HS-5 (cell line): ENCODE measurements at places on chromosomes 2 and 18.
A peak's percentile ranks its signal among the peaks of the same experiment; 100 is the strongest.

GRCh38 chr2:142714600-142714999, 162.9 kb upstream of the KYNU start:
- no peak for DNase-seq

DNA sequence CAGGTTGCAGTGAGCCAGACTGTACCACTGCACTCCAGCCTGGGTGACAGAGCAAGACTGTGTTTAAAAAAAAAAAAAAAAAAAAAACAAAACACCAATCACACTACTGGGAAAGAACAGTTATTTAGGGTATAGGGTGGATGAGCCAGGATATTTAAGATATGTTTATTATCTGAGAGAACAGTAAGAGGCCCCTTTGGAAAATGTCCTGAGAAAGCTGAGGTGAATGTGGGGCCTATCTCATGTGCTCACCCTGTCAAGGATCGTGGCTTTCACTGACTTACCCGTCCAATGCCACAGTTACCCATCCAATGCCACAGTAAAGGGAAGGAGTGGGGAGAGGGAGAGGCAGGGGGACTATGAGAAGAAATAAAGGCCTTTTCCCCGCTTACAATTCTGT, 19.9 kb upstream of the ENOSF1 start:
- no peak for DNase-seq

GRCh38 chr2:110843496-110843895, 111.1 kb downstream of the ACOXL start:
- no peak for DNase-seq

- no peak for DNase-seq
These were observed 585.6 kb downstream of the NUP35 start for GRCh38 chr2:183709829-183710228.

GRCh38 chr2:75157435-75157834, 41.9 kb downstream of the TACR1 start:
- DNase-seq, result no peak

DNA sequence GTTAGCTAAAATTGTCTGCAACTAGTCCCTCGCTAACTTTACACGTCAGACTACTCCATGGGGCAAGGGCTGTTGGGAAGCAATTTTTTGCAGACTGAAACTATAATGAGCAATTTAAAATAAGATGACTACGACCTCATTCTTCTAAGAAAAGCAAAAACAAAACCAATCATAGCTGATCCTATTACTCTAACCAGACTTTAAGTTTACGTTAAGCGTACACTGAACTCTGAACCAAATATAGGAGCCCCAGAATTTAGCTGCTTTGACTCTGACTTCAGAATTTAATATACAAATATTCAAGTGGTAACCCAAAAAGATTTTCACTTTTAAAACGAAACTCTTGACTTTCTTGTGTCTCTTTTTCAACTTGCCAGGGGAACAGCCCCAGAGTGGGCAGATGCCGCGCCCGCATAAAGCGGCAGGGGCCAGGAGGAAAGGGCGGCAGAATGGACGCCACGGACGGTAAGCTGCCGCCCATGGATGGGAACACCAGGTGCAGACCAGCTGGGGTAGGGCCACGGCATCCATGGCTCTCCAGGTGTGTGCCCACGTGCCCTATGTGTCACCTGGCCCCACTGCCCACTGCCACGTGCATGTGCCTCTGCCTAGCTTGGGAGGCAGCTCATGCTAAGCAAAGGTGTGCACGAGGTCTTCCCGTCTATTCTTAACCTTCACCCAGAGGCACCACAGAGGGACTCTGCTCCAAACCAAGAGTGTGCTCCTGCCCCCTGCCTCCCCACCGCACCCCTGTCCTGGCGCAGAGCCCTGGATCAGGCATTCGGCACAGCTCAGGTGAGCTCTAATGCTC, 217.6 kb downstream of the HDAC4 start:
- no peak for DNase-seq

GRCh38 chr18:53443831-53444230, 780.6 kb downstream of the MBD2 start:
- no peak for DNase-seq

DNA sequence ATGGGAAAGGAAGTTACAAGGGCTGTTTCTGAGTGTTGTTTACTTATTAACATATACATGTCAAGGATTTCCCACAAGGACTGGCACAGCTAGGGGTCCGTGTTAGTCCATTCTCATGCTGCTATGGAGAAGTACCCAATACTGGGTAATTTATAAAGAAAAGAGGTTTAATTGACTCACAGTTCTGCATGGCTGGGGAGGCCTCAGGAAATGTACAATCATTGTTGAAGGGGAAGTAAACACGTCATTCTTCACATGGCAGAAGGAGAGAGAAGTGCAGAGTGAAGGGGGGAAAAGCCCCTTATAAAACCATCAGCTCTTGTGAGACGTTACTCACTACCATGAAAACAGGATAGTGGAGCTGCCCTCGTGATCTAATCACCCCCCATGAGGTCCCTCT, 128.9 kb upstream of the CELF4 start:
- DNase-seq, result no peak

GRCh38 chr2:53058526-53058925, 709.1 kb upstream of the CHAC2 start:
- DNase-seq, result peak; percentile 44

GRCh38 chr2:190318514-190318913, 1.1 kb downstream of the HIBCH start:
- no peak for DNase-seq

DNA sequence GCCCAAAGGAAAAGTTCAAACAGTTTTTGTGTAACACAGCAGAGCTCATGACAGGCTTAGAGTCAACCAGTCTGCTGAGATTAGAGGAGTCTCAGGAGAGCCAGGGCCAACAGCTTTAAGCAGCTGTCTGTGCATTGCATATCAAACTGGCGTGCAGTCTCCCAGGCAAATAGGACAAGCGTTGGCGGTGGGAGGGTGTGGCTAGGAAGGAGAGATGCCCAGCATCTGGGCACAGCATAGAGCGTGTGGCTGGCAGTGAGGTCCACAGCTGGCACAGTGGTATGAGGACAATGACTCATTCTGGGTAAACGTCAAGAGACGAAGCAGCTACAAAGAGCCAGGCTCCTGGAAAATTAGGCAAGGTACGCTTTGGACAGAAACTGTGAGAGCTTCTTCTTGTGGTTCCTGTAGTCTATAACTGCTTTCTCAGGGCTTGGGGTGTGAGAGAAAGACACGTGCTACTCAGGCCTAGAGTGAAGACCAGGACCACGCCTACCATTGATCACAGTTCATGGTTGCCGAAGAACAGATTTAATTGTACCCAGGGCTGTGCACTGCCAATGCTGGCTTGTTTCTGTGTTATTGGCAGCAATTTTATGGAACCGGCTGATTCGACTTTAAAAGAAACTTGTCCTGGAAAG, 14.8 kb downstream of the ZAP70 start:
- DNase-seq, result no peak

DNA sequence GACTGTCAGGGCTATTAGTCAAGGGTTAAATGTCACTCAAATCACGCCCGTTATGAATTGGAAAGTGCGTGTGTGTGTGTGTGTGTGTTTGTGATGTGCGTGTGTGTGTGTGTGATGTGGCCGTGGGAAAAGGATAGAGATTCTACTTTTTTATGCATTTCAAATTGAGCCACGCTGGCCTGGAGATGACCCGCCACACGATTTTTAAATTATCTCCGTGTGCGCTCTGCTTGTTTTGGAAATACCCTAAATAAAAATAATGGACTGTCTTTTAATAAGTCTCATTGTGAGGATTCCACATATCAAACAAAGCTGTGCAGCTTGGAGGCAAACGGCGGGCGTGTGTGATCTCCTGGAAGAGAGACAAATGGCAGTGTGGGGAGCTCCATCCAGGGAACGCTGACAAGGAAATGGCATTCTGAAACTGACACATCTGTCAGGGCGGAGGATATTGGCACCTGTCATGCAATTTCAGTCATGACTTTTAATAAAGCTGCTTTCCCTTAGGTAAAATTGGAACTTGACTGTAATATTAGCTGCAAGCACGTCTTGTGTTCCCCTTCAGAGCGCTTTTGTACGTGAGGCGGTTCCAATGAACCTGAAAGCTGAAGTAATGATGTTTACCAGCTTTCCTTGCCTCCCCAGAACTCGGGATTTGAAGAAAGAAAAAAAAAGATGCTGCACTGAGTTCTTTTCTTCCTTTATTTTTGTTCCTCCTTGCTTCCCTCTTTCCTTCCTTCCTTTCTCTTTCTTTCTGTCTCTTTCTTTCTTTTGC, 381.8 kb upstream of the SMIM21 start:
- no peak for DNase-seq

DNA sequence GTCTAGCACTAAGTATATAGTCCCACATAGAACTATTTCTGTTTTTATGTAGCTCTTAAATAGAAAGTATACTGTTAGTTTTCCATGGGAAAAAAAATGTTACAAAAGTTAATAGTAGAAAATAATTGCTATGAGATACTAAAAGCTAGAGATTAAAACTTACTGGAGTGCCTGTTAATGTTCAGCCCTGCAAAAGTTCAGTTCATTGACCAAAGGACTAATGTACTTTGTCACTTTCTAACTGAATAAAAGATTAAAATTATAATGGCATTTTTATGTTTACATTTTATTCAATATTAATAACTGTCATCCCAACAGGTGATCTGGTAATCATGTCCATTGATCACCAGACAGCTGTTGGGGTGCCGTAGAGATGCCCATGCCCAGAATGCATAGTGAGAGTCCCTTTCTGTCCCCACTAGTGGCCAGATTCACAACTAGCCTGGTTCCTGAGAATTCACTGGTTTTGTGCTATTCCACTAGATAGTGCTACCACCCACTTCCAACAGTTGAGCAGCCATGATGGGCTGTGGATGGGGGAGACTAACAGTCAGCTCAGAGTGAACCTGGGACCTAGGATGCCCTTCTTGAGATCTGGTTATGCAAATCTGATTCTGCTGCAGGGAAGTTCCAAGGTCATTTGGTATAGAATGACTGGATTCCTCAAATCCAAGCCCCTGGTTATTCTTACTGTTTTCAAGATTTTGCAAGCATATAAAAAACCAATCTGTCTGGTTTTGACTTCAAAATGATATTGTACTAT, 57.8 kb downstream of the AFTPH start:
- DNase-seq, result no peak

- DNase-seq, result no peak
These were observed 383.1 kb downstream of the TSN start for GRCh38 chr2:122138561-122138960.

DNA sequence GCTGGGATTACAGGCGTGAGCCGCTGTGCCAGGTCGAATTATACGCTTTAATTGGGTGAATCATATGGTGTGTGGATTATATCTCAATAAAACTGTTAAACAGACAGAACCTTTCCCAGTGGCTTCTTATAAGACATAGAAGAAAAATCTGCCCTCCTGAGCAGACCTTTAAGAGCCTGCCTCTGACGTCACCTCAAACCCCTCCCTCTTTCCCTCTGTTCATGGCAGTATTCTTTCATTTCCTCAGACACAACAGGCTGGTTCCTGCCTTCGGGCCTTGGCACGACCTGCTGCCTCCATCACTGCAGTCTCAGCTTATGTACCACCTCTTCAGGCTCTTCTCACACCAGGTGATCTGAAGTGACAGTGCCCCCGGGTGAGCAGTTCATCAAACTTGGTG, 14.0 kb upstream of the PDIA6 start:
- no peak for DNase-seq

DNA sequence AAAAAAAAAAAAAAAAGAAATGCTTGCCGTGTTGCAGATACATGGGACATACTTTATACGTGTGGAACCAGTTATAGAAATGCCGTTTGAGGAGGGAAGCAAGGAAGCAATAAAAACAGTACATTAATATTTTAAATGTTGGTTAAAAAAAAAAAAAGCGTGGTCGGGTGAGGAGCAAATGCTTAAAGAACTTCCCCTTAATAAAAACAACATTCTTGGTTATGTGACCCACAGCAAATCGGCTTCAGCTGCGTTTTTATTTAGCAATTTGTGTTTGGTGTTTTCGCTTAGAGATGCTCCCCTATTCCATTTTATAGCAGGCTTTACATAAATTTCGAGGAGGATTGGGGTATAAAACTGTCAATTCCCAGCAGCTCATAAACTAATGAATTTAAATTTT, 223.6 kb downstream of the LRRTM1 start:
- DNase-seq, result no peak

DNA sequence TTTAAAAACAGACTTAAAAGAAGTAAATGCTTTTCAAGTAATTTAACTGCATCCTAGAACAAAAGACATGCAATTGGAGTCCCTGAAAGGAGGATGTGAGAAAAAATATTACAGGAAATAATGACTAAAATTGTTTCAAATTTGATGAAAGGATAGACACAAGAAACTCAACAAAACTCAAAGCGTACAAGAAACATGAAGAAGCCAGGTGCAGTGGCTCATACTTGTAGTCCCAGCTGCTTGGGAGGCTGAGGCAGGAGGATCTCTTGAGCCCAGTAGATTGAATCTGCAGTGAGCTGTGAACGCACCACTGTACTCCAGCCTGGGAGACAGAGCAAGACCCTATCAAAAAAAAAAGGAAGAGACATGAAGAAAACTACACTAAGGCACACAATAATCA, 118.1 kb upstream of the SLC39A10 start:
- DNase-seq, result no peak

- no peak for DNase-seq
These were observed 60.2 kb downstream of the LRRC30 start for GRCh38 chr18:7291046-7291445.

DNA sequence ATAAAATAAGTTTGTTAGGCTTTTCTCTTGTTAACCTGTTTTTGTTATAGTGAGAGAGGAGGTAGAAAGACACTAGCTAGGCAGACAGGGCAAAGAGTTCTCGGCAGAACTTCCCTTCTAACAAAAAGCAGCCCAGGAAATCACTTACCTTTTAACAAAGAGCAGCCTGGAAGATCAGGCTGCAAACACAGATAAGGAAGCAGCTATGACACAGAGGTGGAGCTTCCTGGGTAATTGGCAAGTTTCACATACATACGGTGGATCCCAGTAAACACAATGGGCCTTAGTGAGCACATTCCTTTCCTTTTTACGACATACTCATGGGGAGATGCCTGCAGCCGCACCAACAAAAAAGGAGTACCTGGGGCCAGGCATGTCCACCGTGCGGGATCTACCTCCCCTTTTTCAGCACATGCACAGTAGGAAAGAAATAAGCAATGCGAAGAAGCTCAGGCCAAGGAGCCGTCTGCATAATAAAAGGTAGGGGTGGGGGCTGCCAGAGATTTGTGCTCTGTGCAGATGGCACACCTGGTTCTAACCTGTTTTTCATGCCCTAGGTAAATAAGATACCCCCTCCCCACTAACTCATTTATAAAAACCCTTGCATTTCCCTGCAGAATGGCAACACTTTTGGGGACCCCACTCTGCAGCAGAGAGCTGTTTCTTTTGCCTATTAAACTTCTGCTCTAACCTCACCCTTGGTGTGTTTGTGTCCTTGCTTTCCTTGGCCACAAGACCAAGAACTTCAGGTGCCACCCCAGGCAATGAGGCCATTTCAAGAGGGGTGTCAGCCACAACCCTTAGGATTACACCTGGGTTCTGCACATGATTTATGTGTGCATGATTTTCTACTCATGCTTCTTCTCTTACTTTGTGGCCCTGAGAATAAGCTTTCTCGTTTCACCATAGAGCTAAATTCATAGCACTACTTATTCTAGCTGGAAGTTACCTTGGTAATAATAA, 26.5 kb downstream of the MDH1 start:
- DNase-seq, result peak; percentile 36

DNA sequence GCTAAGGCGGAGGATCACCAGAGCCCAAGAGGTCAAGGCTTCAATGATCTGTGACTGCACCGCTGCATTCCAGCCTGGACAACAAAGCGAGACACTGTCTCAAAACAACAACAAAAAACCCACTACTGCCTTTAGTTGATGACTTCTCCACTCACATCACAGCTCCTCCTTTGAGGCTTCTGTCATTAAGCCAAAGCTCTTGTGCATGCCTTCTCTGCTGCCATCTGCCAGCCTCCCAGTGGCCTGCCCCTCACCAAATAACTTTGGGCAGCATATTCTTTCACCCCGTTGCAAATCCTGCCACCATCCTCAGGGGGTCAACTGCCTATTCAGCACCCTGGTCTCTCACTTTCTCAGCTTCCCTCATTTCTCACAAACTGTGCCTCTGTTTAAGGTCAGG, 27.5 kb downstream of the OSBPL1A start:
- no peak for DNase-seq
